Cerebellar cortex (tissue), 1 donor: ENCODE measurements at places on chromosomes 5 and 9.

DNA sequence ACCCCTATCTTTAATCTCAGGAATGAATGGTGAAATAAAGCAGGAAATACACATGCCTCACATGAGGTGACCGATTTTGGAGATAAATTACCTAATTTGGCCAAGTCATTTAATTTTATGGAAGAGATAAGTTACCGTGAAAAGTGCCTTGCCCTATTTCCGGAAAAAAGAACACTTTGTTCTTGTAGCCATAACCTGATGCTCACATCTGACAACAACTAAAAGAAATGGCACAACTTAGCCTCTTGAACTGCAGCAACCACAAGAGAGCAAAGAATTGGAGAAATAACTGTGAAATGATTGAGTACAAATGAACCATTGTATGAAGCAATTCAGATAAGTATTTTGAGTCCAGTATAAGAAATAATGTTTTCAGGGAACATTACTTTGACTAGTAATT, 628.1 kb upstream of the TYRP1 start:
- DNase-seq: no peak

GRCh38 chr9:127563579-127563978, 48.5 kb upstream of the STXBP1 start:
- no peak for DNase-seq

GRCh38 chr9:122076773-122077172, 16.3 kb downstream of the TTLL11 start:
- no peak for DNase-seq

DNA sequence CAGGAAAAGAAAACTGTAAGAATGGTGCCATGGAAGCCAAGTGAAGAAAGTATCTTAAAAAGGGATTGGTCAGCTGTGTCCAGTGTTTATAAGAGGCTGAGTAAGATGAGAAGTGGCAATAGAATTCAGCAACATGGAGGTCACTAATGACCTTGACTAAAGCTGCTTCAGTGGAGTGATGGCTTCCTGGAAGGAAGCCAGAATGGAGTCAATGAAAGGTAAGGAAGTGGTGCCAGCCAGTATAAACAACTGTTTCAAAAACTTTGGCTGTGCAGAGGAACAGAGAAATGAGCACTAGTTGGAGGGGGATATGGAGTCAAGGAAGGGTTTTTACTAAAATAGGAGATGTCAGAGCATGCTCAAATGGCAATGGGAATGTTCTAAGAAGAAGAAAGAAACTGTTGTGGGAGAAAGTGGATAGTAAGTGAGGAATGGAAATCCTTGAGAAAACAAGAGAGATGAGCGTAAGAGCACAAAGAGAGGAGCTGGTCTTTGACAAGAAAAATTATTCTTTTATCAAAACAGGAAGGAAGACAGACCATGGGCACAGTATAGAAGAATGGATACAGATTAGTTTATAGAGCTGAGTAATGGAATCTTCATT, 11.1 kb upstream of the NRG2 start:
- DNase-seq: no peak

DNA sequence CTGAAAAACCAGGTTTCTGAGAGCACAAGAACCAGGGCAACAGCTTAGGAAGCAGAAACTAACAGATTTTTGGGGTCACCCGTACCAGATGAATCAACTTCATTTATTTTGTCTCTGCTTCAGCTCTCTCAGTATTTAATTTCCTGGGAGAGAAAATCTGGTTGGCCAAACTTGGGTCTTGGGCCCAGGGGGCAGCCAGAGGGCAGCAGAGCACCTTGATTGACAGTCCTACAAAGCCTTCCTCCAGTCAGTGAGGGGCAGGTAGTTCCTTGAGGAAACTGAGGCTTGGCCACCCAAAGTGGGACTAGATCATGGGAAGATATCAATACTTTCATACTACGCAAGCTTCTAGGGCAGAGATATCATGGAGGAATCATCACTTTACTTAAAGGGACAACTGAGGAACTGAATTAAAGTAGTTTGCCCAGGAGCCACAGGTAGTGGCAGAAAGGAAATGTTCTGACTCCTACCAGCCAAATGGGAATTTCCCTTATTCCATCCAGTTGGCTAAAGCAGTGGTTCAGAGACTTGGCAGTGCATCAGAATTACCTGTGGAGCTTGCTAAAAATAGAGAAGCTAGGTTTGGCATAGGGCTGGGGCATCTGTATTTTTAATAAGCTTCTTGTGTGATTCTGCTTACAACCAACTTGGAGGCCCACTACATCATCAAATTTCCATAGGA, 21.5 kb upstream of the ARHGAP26 start:
- peak; percentile 82 for DNase-seq

DNA sequence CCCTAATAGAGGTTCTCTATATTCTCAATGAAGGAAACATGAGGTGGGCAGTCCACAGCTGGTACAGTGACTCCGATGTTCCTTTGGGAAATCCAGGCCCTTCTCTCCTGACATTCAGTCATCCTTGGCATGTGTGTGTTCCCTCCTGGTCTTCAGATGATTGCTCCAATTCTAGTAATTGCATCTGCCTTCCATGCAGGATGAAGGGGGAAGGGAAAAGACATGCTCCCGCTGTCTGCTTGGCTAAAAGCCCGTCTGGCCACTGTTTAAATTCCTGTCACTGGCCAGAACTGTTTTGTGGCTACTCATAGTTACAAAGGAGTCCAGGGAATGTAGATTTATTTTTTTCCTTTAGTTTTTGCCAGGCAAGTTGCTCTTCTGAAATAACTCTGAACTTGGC, 65.0 kb downstream of the MAST4 start:
- DNase-seq: peak; percentile 7

DNA sequence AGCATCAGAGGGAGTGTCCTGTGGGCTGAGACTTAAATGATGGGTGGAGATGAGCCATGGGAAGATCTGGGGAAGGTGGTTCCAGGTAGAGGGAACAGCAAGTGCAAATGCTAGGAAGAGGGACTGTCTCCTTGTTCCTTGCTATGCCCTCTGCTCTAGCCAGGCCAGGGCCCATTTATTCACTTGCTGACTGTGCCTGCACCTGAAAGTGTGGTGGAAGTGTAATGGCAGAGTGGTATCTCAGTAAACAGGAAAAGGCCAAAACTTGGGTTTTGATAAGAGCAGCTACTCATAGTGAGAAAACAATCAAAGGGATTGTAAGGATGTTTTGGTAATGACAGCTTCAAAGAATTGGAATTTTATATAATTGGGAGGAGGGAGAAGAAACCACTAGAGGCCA, 32.4 kb downstream of the TLE4 start:
- DNase-seq: no peak

DNA sequence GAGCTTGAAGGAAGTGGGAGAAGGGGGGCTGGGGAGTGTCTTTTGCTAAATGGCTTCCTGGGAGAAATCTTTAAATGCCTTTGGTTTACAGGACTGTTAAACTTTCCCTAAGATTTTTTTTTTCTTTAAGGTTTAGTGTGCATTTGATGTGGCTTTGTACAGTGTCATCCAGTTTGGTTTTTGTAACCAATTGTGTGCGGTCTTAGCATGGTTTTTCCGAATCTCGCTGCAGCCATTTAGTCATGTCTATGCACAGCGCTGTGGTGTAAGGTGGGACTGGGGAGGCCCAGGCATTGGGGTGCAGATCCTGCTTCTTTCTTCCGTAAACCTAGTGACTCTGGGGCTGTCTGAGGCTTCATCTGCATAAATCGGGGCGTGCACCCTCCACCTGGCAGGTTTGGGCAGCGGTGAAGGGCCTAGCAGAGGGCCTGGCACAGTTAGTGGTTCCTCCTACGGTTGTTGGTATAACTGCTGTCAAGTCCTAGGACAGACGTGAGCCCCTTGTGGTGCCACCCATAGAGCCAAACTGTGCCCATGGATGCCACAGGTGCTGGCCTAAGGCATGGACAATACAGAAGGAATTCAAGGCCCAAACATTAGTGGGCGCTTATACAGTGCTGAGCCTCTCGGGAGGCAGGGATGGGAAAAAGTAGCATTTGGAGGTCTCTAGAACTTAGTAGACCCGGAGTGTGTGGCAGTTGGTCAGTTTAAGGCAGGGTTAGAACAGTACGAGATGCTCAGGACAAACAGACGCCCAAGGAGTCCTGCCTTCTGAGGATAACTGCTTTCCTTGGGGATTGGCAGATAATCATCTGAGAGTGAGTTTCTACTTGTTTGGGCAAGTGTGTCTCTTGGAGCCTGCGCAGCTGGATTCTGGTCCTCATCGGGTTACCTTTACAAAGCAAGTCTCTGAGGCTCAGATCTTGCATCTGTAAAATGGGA, 1.5 kb downstream of the PRRC2B start:
- DNase-seq: peak; percentile 55

GRCh38 chr9:129038109-129038852, 1.9 kb downstream of the MIGA2 start:
- no peak for DNase-seq

DNA sequence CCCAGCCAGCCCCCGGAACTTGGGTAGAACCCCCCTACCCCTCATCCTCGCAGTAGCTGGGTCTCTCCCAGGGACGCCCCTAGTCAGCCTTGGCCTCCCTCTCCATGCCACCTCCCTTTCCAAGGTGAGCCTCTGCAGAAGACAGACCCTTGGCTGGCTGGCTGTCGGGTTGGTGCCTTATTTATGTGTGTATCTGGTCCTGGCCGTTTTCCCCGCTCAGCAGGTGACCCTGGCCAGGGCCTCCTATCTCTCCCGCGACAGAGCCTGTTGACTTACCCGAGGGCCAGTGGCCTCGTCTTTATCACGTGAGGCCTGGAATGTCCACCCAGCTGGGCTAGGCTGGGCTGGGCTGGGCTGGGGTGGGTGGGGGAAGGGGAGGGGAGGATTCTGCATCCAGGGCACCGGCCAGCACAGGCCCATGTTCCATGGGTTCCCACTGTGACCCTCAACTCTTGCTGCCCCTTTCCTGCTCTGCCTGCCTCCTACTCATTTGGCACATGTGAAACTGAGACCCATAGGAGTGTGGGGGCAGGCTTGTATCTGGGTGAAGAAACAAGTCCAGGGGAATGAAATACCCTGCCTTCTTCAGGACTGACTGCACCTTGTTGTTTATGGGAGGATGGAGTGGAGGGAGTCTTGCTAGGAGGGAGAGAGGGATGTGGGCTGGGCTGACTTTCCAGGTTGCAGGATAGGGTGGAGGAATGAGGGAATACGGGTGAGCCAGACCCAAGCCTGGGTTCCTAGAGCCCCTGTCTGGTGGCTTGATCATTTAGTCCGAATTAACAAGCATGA, 3.1 kb downstream of the CXXC5 start:
- peak; percentile 91 for DNase-seq

DNA sequence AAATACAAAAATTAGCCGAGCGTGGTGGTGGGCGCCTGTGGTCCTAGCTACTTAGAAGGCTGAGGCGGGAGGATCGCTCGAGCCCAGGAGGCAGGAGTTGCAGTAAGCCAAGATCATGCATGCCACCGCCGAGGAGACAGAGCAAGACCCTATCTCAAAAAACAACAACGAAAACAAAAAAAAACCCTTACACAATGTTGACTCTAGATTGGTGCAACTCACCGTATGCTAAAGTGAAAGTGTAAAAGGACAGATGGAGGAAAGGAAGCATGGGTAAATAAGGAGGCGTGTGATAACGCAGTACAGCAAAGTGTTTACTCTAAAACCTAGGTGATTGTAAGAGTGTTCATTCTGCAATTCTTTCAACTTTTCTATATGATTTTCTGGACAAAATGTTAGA, 15.9 kb upstream of the RUFY1 start:
- DNase-seq: no peak

DNA sequence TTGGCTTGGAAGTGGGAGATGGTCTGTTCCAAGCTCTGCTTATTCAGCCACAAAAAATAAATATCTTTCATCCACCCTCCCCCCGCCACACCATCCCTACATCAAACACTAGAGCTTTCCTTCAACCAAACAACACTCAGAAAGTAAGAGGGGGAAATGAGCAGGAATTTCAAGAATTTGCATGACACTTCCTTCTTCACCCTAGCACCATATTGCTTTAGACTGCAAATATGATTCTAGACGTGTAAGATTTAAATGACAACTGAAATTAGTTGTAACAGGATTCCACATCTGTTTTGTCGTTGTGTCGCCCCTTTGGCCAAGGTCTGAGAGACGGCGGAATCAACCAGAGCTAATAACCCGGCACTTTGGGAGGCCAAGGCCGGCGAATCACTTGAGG, 88.5 kb downstream of the NDFIP1 start:
- no peak for DNase-seq

DNA sequence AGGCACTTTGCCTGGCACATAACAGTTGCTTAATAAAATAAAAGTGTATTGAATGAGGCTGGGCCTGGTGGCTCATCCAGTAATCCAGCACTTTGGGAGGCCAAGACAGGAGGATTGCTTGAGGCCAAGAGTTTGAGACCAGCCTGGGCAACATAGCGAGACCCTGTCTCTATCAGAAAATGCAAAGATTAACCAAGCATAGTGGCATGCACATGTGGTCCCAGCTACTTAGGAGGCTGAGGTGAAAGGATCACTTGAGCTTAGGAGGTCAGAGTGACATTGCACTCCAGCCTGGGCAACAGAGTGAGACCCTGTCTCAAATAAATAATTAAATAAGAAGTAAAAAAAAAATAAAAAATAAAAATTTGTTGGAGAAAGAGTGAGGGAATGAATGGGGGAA, 21.2 kb downstream of the TNFAIP8 start:
- DNase-seq: no peak

DNA sequence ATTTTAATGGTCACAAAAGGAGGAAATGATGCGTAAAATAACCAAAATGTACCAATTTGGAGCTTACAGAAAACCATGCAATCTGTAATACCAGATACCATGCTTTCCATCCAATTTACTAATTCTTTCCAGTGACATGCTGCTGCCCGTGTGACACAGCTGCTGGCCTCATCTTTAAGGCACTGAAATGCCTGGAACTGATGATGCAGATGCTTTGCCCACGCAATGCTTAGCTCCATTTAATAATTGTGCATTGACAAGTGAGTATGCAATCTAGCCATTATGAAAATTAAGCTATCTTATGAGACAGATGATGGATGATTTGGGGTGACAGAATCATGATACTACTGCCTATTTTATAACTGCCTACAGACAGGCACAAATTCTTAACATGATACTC, 169.2 kb upstream of the CTNND2 start:
- no peak for DNase-seq

- no peak for DNase-seq
These were observed 76.1 kb downstream of the HMHB1 start for GRCh38 chr5:143887903-143888665.

- DNase-seq: peak; percentile 46
These were observed 42.0 kb downstream of the UBE2QL1 start for GRCh38 chr5:6490693-6491092.

DNA sequence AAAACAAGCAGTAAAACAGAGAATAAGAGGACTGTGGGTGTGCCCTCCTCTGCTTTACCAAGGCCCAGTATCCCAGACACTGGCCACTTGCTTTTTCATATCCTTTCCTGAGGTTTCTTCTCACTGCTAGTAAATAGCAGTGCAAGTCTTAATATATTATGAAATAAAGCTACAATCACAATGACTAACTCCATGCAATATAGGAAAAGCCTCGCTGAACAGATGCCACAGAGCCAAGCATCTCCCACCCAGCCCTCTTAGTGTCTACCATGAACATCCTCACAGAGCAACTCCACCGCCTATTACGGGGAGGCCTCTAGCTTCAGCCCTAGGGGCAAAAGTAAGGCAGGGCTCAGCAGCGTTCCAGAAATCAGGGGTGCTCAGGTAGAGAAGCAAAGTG, 130.7 kb upstream of the LHFPL2 start:
- no peak for DNase-seq

GRCh38 chr5:139199321-139199720, 1.2 kb upstream of the SIL1 start:
- DNase-seq: no peak
